ENCODE measurements at places on chromosomes 2 and 18.

GRCh38 chr2:1986166-1986565, 241.9 kb upstream of the PXDN start:
- no peak for DNase-seq

GRCh38 chr2:127673291-127674069, 1.9 kb downstream of the LIMS2 start:
- DNase-seq = peak; percentile 31

DNA sequence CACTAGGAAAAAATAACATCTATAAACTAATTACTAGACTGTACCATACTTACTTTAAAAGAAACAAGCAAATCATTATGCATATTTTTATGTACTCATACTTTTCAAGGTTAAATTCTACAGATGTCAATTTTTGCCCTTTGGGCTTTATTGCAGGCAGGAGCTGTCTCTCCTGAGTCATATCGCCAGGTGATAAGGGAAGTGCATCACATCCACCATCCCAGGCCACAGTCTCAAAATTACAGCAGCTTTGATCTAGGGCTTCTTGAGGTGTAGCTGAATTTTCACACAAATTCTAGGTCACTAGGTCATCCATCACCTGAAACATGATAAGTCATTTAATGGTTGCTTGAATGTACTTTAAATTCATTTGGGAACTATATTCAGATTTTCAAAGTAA, 38.4 kb upstream of the FRZB start:
- DNase-seq = no peak

- DNase-seq = peak; percentile 92
Observed at GRCh38 chr18:2987876-2988790, 24.8 kb downstream of the LPIN2 start.

DNA sequence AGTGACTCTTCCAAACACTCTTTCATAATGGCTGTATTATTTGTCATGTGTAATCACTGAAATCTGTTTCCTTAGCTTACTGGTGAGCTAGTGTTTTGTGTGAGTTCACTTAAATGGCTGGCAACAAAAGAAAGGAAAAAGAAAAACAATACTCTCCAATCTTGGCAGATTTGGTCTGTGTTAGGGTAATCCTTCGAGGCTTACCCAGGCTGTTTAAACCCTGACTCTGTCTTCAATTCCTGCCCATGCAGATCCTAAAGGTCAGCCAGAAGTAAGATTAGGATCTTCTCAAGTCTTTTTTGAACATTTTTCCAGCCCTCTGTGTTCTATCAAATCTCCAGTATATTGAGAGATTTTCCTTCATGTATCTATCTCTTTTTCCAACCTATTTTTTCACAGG, 85.3 kb downstream of the CCDC178 start:
- peak; percentile 15 for DNase-seq

- DNase-seq = no peak
Observed at GRCh38 chr2:96505231-96505889, at the start of gene NEURL3. Gene NEURL3, minus strand, starts transcription at chr2:96505357. Its CDS starts 71 bp downstream, at chr2:96505286.

GRCh38 chr2:2872713-2873449, 504.7 kb downstream of the EIPR1 start:
- no peak for DNase-seq

All from fibroblast of skin of scalp (primary cell).